ENCODE measurements at places on chromosomes 3 and 15. TPM values are rescaled to one million over a fixed set of nuclear protein-coding genes. Genes with fewer than 3 reads are reported as not detected.

The FOXB1 gene
- total RNA-seq = not detected

The HCN4 gene
- not detected for total RNA-seq

The USP19 gene
- total RNA-seq = 45.9 TPM

The SCN5A gene
- total RNA-seq = 0.37 TPM

The ACOX2 gene
- 25.8 TPM for total RNA-seq

The NLGN1 gene
- total RNA-seq = 8.7 TPM

The SMC4 gene
- total RNA-seq = 43.2 TPM

The RTP4 gene
- total RNA-seq = 2.0 TPM

The CHRNA3 gene
- not detected for total RNA-seq

The CD276 gene
- 104 TPM for total RNA-seq

The FAM81A gene
- total RNA-seq = 0.18 TPM

The CMTM8 gene
- not detected for total RNA-seq

All from smooth muscle cell of bladder (primary cell).